Pancreas (tissue), 10 donors: ENCODE measurements at places on chromosomes 7 and 10. TPM values are rescaled to one million over a fixed set of nuclear protein-coding genes. Genes with fewer than 3 reads are reported as not detected.

The TMEM248 gene
- 52.3 TPM for total RNA-seq

The SEMA3A gene
- total RNA-seq = 0.28 TPM

The ACSM6 gene
- 1.1 TPM for total RNA-seq

The LLCFC1 gene
- total RNA-seq = not detected

The ANKRD7 gene
- 0.72 TPM for total RNA-seq

The TBC1D12 gene
- total RNA-seq = 4.1 TPM

The C10orf71 gene
- total RNA-seq = 0.25 TPM

The FERD3L gene
- not detected for total RNA-seq

DNA sequence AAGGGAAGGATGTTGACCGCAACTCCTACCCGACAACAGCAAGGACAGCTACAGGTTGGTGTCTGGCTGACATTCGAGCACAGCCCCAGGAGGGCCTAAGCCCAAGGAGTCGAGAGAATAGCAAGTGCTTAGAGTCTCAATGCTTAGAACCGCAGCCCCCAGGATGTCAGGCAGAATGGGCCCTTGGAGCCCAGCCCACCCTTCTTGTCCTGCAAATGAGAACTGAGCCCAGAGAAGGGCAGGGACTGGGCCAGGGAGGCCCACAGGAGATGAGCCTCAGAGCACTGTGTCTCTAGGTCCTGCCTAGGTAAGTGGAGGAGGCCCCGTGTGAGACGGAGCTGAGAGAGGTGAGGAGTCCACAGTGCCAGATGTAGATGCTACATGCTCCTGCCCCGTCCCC, 173.3 kb upstream of the ZMIZ1 start:
- DNase-seq = no peak

GRCh38 chr10:103859161-103860086, 4.0 kb upstream of the SH3PXD2A start:
- DNase-seq = no peak

DNA sequence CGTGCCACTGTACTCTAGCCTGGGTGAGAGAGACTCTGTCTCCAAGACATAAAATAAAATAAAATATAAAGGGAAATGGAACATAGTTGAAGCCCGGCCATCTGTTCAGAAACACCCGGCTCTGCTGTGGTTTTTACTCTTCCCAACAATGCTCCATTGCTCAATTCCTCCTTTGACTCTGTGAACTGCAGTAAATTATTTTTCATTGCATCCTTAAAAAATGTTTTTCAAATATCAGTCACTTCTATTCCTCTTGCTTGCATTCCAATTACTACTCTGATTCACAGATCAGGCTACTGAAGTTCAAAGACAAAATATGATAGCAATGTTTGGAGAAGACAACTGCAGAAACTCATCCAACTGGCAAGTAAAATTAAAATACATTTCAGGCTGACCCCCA, 983.0 kb downstream of the SORCS1 start:
- no peak for DNase-seq

DNA sequence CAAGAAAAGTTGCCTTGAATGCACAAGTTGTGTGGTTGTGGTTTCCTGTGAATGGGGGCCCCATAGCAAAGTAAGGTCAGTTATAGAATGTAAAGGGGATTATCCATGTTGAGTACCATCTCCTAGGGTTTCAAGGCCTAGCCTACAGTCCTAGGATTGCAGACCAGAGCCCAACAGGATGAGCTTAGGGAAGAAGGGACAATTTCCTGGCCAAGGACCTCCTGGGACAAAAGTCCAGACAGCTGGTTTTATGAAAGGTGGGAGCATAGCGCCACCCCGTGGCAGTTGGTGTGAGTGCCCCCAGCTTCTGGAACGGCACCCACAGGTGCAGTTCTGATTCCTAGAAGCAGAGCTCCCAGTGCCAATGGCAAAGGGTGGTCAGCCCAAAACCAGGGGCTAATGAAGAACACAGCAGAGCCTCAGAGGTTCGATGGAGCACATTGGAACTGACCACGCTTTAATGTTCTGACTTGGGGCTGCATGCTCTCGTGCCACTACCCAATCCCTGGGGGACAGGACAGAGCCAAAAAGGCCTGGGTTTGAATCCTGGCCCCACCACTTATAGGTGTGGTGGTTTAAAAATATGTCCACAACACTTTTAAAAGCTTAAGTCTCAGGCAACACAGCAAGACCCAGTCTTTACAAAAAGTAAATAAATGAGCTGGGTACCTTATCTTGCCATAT, 25.8 kb upstream of the TMEM120A start:
- peak; percentile 88 for DNase-seq

- DNase-seq = no peak
Observed at GRCh38 chr7:21024485-21024867, 237.8 kb upstream of the SP8 start.

DNA sequence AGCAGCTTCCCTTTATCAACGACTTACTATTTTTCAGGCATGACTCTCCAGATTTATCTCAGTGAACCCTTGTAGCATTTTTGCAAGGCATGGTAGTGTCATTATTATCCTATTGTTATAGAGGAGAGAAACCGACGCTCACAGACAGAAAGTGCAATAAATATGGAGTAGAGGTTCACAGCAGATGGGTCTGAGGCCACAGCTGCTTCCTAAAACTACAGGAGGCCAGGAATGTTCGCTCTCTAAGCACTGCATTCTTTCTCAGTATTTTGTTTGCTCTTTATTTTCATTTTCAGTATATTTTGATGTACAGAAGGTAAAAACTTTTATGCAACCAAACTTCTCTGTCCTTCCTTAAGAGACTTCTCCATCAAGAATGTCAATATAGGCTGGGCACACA, 4.5 kb upstream of the AEBP1 start:
- no peak for DNase-seq

DNA sequence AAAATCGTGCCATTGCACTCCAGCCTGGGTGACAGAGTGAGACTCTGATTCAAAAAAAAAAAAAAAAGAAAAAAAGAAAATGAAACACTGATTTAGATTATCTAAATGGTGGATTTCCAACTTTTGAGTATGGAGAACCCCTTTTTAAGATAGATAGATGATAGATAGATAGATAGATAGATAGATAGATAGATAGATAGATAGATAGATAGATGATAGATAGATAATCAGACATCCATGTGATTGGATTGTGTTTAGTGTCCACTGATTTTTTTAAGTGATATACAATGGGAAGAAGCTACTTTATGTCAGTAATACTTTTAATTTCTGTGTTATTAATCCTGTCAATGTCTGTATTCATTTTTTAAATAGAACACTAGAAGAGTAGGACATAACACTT, 6.0 kb downstream of the OIT3 start:
- DNase-seq = no peak

- no peak for DNase-seq
Observed at GRCh38 chr7:91239171-91239604, 25.0 kb upstream of the FZD1 start.

- no peak for DNase-seq
Observed at GRCh38 chr10:86310291-86310690, 56.3 kb downstream of the GRID1 start.

- no peak for DNase-seq
Observed at GRCh38 chr10:53786236-53786900, 1013.8 kb upstream of the MBL2 start.

DNA sequence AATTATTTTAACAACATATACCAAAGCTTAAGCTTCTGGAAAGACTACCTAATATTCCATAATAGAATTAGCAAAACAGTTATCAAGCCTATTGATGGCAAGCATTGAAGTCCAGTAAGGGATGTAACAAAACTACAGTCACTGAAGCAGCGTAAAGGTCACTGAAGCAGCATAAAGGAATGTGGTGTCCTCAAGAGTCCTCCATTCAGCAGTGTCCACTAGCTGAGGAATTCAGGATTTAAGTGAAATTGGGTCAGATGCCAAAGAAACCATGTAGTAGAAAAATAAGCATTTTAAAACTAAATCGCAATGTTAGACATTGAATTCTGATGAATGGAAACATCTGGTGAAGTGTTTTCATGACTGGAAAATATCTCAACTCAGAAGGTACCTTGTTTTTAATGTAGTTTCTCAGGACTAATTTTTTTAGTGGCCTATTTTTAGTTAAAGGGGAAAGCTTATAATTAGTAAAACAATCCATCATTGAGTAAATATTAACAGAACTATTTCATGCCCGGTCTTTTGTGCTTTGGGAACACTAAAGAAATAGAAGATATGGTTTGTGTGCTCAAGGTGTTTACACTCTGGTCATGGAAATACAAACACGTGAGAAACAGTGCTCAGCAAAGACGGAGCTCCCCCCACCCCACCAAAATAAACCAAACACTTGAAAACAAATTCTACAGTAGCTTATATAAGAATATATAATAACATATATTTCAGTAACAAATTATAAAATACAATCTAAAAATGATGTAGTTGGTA, 121.4 kb downstream of the CDK14 start:
- peak; percentile 43 for DNase-seq

GRCh38 chr7:142873281-142873784, 12.2 kb downstream of the TRPV6 start:
- no peak for DNase-seq

DNA sequence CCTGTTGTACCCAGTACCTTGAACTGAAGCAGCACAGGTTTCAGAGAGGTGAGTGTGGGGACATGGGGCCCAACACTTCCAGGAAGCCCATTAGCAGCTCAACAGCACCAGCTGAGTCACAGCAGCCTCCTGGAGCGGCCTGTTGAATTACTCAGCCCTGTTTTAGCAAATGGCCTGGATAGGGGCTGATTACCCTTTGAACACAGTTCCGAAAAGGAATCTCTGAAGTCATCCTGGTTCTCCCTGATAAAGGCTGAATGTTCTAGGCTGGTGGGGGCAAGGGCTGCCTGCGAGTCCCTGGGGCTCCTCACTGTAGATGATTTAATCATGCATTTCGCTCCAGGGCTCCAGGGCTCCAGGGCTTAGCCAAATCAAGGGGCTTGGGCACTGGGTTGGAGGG, 287.5 kb downstream of the GRID1 start:
- DNase-seq = no peak

- no peak for DNase-seq
Observed at GRCh38 chr10:85557077-85557476, 809.5 kb downstream of the GRID1 start.
